Suprapubic skin (tissue), 4 donors: ENCODE measurements at places on chromosomes 12 and 14.

DNA sequence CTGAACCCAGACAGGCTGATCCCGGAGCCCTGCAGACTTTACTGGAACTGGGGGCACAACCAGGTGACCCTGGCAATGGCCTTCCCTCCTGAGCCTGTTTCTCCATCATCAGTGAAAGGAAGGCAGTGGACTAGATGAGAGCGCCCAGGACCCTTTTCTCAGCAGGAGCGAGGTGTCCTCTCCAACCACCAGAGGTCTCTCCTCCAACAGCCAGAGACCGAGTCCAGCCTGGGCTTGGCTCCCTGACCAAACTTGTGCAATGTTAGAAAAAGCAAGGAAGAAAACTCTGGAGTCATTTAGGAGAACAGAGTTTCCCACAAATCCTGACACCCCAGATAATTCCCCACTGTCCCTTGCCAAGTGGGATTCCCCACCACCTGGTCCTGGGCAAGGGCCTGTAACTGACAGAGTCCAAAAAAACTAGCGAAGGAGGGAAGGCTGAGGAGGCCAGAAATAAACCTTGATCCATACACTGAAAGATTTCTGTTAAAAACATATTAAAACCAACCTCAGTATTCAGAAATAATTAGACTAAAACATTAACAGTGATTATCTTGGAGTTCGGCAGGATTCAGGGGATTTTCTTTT is 9.0 kb downstream of the RPS6KL1 start:
- DNase-seq, result no peak

- no peak for DNase-seq
Measured at GRCh38 chr14:89042021-89042420, 217.6 kb downstream of the TTC8 start.

DNA sequence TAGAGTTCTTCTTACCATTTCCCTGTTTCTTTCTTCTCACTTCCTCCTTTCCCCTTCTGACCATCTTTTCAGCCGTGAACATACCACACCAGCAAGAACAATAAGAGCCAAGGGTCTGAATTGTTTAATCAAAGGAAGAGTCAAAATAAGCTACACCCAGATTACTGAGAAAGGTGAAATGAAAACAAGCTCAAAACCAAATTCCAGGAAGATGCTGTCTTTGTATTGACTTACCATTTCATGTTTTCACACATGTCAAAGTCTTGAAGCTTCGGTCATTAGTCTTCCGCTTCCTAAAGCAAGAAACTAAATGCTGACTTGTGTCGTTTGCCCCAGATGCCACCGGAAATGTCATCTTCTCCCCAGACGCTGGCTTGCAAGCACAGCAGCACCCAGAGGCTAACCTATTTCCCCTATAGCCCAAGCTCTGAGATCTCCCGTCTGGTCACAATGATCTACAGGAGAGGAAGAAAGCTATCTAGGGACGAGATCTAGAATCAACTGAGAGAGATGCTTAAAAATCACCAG is 136.5 kb upstream of the AMIGO2 start:
- no peak for DNase-seq

- no peak for DNase-seq
Measured at GRCh38 chr14:65496178-65496993, 83.9 kb downstream of the FUT8 start.

GRCh38 chr14:93564918-93565317 is 134.2 kb downstream of the UNC79 start:
- no peak for DNase-seq
